ENCODE measurements at places on chromosomes 2 and 18. TPM values are rescaled to one million over a fixed set of nuclear protein-coding genes. Genes with fewer than 3 reads are reported as not detected.

MOGAT1 gene
- not detected for total RNA-seq

ASAP2 gene
- 37.1 TPM for total RNA-seq

TIGD1 gene
- 7.8 TPM for total RNA-seq

GPR75 gene
- 2.4 TPM for total RNA-seq

IFIH1 gene
- 7.7 TPM for total RNA-seq

MAB21L4 gene
- total RNA-seq = not detected

AQP12B gene
- total RNA-seq = not detected

PLGLB2 gene
- not detected for total RNA-seq

EXOC6B gene
- 28.4 TPM for total RNA-seq

SCN1A gene
- 0.09 TPM for total RNA-seq

CDH20 gene
- total RNA-seq = 0.09 TPM

AMER3 gene
- not detected for total RNA-seq

CHST9 gene
- total RNA-seq = not detected

PRKCE gene
- total RNA-seq = 12.5 TPM

ARHGAP25 gene
- total RNA-seq = 0.36 TPM

GCG gene
- total RNA-seq = not detected

SERPINB4 gene
- not detected for total RNA-seq

ALPI gene
- total RNA-seq = not detected

FTCDNL1 gene
- total RNA-seq = 1.5 TPM

UGT1A3 gene
- not detected for total RNA-seq

TUBB8B gene
- not detected for total RNA-seq

ERFE gene
- 3.4 TPM for total RNA-seq

CHAC2 gene
- total RNA-seq = 0.57 TPM

PMAIP1 gene
- 18.2 TPM for total RNA-seq

EPAS1 gene
- total RNA-seq = 41.5 TPM

FLACC1 gene
- total RNA-seq = 1.2 TPM

B3GNT7 gene
- total RNA-seq = 0.27 TPM

FIGLA gene
- not detected for total RNA-seq

IL36B gene
- total RNA-seq = not detected

SPRED2 gene
- total RNA-seq = 20.6 TPM

KLHL14 gene
- not detected for total RNA-seq

NTSR2 gene
- not detected for total RNA-seq

CYTIP gene
- total RNA-seq = 0.82 TPM

MAPRE2 gene
- 44.7 TPM for total RNA-seq

RAB17 gene
- 0.54 TPM for total RNA-seq

SLC14A1 gene
- total RNA-seq = 5.6 TPM

ODC1 gene
- total RNA-seq = 129 TPM

CNOT9 gene
- 32.9 TPM for total RNA-seq

RAMP1 gene
- 3.1 TPM for total RNA-seq

DLGAP1 gene
- 1.4 TPM for total RNA-seq

CCDC102B gene
- total RNA-seq = 3.1 TPM

NR4A2 gene
- 0.41 TPM for total RNA-seq

DSG2 gene
- total RNA-seq = 5.6 TPM

MLPH gene
- total RNA-seq = 5.2 TPM
